ENCODE measurements at places on chromosomes 5 and 9. TPM values are rescaled to one million over a fixed set of nuclear protein-coding genes. Genes with fewer than 3 reads are reported as not detected.

Gene NXNL2
- total RNA-seq = 0.79 TPM

Gene HRCT1
- not detected for total RNA-seq

Gene SLC27A6
- total RNA-seq = not detected

Gene LCN6
- total RNA-seq = not detected

Gene PDCD1LG2
- total RNA-seq = 0.19 TPM

Gene NUTM2F
- not detected for total RNA-seq

Gene HSPB3
- not detected for total RNA-seq

Gene NEUROG1
- total RNA-seq = not detected

Gene CYLC2
- total RNA-seq = not detected

Gene PCBD2
- total RNA-seq = 11.7 TPM

Gene CDH9
- not detected for total RNA-seq

Gene PCDHGA9
- total RNA-seq = not detected

Gene CCL19
- not detected for total RNA-seq

Gene CDKN2B
- total RNA-seq = not detected

Gene RNF224
- total RNA-seq = 0.36 TPM

Gene MYMK
- not detected for total RNA-seq

Gene CDH12
- total RNA-seq = not detected

Gene IFNK
- not detected for total RNA-seq

Gene LRRTM2
- not detected for total RNA-seq

Gene TPPP
- total RNA-seq = 5.7 TPM

Gene APBA1
- 0.12 TPM for total RNA-seq

Gene CDHR2
- not detected for total RNA-seq

Gene SSBP2
- total RNA-seq = 10.7 TPM

Gene SLC28A3
- not detected for total RNA-seq

Gene PCDHB16
- not detected for total RNA-seq

Gene SLU7
- total RNA-seq = 52.0 TPM

Gene SLC6A3
- 0.37 TPM for total RNA-seq

Gene MYOT
- not detected for total RNA-seq

Gene SLC34A3
- total RNA-seq = not detected

Gene INSL4
- total RNA-seq = 16.3 TPM

Gene FRMD3
- total RNA-seq = 4.9 TPM

Gene GZMA
- total RNA-seq = not detected

Gene FAM120A
- total RNA-seq = 88.9 TPM

Gene ORM2
- not detected for total RNA-seq

Gene ARL15
- total RNA-seq = 5.0 TPM

Gene ARSB
- total RNA-seq = 10.6 TPM

Gene KCNV2
- not detected for total RNA-seq

Gene NUTM2G
- not detected for total RNA-seq

Gene FAM153A
- total RNA-seq = not detected

Gene MSMP
- not detected for total RNA-seq

Gene RIC1
- total RNA-seq = 13.8 TPM

Gene LVRN
- total RNA-seq = not detected

Gene OTP
- 0.12 TPM for total RNA-seq

Gene SV2C
- 0.02 TPM for total RNA-seq

Gene KIAA1958
- total RNA-seq = 2.8 TPM

Gene EIF4EBP3
- total RNA-seq = 1.8 TPM

Gene CAVIN4
- 0.38 TPM for total RNA-seq

Gene AFF4
- 30.7 TPM for total RNA-seq

Gene EPB41L4A
- total RNA-seq = 1.7 TPM
